ENCODE measurements at places on chromosomes 6 and 20.

DNA sequence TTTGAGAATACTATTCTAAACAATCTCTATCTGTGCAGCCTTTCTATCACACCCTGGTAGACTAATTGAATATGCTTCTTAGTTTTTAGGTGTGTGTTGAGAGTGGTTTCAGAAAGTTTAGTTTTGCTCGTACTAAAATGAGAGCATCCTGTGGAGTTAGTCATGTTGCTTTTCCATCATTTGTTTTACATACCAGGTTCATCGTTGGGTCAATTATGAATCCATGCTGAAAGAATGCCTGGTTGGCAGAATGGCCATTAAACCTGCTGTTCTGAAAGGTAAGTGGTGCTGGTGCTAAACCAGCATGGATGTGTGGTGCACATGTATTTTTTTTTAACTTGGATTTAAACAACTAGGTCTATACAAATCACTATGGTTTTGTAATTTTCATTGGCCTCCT is 49.3 kb downstream of the CYB5R4 start:
- DNase-seq: no peak

- no peak for DNase-seq
Observed at GRCh38 chr6:37273690-37274089, 15.7 kb upstream of the TMEM217 start.

DNA sequence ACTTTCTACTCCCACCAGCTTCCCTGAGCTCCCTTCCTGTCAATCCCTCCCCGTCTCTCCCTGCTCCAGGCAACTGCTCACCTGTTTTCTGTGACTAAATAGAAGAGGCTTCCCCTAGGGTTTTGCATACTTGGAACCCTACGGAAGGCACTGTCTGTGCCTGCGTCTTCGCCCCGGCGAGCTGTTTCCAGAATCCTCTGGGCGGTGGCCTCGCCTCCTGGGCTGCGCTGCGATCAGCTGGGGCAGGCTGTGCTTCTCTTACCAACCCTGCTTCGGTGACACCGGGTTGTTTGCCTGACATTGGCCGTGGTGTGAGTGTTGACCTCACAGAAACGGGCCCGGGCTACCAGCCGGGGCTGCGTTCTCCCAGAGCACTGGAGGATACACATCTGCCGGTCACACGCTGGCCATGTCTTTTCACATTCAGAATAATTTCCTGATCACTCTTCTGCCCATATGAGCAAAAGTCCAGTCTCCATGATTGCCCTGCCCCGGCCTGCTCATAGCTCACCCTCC is 29.4 kb upstream of the CCR6 start:
- DNase-seq: no peak

- DNase-seq: peak; percentile 67
Observed at GRCh38 chr6:111418971-111419693, 63.9 kb downstream of the REV3L start.

- no peak for DNase-seq
Observed at GRCh38 chr6:28407401-28407800, 7.9 kb upstream of the ZSCAN12 start.

- no peak for DNase-seq
Observed at GRCh38 chr20:10718661-10719060, 44.9 kb upstream of the JAG1 start.

- DNase-seq: peak; percentile 53
Observed at GRCh38 chr6:151390851-151391470, 398 bp downstream of the ZBTB2 start.

DNA sequence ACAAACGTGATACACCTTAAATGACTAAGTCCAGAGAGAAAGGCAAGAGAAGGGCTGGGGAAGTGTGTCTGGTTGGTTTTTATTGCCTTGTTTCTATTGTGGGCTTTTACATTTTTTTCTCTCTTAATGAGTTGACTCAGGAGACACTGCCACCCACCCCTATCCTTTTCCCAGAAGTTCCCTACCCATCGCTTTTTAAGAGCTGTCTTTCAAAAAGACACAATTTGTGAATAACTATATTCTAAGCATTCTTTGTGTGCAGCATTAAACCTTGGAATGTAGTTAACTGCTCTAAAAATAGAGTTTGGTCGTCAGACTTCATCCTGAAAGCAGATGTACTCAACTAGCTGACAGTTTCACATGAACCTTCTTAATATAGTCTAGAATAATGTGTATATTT is 174.9 kb downstream of the ISM1 start:
- peak; percentile 28 for DNase-seq

DNA sequence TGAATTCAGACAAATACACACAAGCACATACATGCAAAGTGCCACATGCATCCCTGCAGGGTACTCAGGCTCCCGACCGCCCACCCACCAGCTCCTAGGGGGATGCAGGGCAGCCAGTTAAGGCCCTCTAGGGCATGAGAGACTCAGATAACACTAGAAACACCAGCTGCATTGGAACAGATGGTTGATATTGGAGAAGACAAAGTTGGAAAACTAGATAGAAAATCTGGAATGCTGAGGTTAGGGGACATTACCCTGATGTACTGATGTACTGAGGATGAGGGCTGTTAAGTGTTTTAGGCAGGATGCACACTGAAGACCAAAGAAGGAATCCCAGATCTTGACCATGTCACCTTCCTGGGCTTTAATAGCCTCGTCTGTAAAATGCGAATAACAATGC is 134.6 kb upstream of the ECI2 start:
- no peak for DNase-seq

DNA sequence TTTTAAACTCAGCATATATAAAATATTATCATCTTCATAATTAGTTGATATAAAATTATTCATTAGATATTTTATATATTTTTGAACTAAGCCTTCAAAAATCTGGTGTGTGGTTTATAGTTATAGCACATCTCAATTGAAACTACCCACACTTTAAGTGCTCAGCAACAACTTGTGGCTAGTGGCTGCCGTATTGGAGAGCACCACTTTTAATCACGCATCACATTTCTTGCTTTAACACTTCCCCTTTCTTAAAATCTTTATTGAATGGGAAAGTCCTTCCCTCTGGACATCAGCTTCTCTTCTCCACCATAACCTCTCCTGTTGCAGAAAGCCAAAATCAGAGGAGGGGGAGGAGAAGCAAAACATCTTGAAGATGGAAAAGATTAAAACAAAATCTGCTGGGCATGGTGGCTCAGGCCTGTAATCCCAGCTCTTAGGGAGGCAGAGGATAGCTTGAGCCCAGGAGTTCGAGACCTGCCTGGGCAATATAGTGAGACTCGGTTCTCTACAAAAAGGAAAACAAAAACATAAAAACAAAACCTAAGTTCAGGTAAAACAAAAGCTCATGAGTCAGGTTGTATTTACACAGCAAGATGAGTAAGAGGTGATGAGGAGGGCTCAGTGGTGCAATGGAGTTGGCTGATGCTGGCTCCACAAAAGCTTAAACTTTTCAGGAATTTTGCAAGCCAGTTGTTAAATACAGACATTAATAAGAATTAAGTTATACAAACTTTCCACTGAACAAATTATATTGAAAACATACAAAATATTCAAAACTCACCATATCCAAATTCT is 237.0 kb upstream of the SUPT3H start:
- peak; percentile 64 for DNase-seq

DNA sequence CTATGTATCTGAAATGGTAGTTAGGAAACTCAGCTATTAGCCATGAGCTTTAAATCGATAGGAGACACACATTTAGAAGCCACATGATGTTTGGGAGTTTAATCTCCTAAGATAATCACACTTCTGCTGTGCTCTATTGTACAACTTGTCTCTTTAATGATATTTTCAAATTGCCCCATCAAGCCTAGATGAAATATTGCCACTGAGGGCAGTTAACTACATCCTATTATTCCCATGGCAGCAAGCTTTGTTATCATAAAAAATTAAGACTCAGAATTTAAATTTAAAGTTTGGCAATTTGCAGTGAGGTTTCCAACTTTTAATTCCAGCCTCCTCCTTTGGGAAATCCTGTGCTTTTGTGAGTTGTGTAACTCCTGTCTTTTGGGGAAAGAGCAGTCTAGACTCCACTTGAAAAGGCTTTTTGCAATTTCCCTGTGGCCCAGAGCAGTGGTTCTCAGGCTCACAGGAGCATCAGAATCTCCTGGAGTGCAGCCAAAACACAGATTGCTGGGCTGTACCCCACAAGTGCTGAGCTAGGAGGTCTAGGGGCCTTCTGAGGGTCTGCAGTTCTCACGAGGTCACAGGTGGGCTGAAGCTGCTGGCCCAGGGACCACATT is 792.4 kb downstream of the QKI start:
- DNase-seq: no peak

GRCh38 chr6:3913077-3913957 is 64.1 kb downstream of the FAM50B start:
- peak; percentile 97 for DNase-seq

DNA sequence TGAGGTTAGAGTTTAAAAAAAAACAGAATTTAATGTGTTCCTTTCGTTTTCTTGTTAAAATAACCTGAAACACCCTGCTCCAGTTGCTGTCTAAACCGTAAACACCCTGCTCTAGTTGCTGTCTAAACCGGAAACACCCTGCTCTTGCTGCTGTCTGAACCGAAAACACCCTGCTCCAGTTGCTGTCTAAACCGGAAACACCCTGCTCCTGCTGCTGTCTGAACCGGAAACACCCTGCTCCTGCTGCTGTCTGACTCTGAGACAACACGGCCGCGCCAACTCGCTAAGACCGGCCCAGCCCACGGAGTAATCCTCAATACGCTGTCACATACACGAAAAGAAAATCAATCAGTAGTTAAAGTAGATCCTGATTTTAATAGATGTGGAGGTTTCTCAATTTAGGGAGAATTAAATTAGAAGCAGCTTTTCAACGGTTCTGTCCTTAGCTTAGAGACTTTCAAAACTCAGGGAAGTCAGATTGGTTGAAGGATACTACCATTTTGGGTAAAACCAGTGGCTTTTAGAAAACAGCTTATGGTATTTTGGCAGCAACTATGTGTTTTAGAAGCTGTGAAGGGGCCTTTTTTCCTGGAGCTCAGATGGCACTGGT is 98.3 kb downstream of the RAMACL start:
- no peak for DNase-seq

DNA sequence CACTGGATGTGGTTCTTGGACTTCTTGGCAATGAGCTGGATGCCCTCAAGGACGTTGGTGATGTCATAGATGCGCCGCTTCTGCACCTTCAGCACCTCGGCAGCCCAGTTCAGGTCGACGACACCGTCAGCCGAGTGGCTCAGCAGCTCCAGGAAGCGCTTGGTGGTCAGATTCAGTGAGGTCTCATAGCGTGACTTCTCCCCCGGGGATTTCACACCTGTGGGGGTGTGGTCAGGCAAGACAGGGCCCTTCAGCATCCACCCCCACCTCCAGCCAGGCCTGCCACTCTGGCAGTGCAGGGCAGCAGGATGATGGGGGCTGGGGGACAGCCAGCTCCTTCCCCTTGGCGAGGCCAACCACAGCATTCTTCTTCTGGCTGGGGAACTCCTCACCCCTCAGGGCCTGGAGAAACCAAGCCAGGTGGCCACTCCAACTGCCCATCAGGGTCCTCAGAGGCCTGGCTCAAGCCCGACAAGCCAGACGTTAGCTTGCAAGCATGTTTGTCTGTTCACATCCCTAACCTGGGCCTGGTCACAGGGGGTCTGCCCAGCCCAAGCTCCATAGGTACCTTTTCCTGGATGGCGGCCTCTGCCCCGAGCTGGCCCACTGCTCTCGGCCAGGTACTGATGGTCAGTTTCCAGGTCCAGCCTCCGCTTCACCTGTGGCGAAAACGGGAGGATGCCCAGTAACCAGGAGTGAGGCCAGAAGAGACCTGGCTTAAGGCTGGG is 5.7 kb upstream of the NECAB3 start:
- DNase-seq: no peak

- no peak for DNase-seq
Observed at GRCh38 chr6:117992856-117993255, 85.8 kb downstream of the SLC35F1 start.

GRCh38 chr6:56046576-56046975 is 171.2 kb upstream of the BMP5 start:
- peak; percentile 53 for DNase-seq

GRCh38 chr20:48094196-48094749 is 309.0 kb upstream of the SULF2 start:
- no peak for DNase-seq

GRCh38 chr20:24461848-24462247 is 7.6 kb upstream of the SYNDIG1 start:
- no peak for DNase-seq

DNA sequence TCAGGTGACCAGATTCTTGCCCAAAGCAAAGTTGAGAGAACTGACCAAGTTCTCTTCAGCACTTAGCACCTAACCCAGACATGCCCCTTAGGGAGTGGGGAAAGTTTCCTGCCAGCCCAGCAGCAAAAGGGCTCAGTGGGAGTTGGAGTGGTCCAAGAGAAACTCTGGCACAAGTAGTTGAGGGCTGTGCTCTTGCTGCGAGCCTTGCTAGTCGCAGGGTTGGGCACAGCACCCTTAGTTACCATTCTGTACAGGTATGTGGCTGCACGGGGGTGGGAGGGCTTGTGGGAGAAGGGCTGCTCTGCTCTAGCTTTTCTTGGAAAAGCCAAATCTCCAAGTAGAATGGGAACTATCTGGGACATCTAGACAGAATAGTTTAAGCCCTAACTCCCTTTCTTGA is 6.4 kb downstream of the POLR1C start:
- no peak for DNase-seq

DNA sequence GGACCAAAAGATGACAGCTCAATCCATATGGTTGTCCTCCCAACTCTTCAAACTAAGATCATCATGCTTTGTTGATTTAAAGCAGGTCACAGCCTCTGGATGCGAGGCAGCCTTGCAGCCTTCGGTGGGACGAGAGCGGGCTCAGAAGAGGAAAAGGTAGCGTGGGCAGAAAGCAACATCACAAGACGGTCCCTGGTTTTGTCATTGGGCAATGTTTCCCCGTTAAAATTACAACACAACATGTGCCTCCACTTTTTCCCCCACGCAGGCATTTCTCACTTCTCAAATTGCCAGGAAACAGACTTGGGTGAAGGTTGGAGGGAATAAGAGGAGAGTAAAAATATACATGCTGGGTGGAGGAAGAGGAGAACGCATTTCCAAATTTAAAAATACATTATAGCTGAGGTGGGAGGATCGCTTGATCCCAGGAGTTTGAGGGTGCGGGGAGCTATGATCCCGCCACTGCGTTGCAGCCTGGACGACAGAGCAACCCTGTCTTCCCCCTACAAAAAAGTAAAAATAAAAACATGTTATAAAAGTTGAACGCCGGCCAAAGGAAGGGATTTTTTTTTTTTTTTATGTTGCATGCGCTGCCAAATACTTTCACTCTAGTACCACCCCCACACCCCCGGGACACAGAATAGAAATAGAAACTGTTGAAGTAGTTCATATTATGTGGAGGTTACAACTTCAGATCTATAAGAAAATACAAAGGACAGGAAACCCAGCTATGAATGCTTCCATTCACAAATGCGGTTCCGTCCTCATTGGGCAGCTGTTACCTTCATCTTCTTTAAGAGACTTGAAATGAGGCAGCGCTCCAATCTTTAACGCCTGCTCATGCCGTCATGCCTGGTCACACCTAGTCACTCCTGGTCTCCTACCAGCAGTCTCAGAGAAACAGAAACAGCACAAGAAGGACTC is 13.9 kb upstream of the NAA20 start:
- DNase-seq: peak; percentile 22

All from foreskin fibroblast (primary cell).